ENCODE measurements at places on chromosomes 7 and 10. TPM values are rescaled to one million over a fixed set of nuclear protein-coding genes. Genes with fewer than 3 reads are reported as not detected.

DNA sequence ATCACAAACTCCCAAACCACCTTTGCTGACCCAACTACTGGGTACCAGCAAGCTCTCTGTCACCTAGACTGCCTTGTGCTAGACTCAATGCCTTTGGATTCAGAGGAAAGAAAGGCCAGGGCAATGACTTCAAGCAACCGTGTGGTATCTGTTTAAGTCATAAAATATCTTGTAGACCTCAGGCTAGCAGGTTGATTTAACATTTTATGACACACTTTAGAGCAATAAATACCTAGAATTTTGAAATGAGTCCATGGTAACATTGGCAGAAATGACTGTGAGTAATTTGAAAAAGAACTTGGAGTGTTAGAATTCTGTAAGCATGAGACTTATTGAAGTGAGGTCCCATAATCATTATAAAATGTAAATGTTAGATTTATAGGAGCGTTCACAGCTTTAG, 87.2 kb downstream of the TWIST1 start:
- no peak for DNase-seq

DNA sequence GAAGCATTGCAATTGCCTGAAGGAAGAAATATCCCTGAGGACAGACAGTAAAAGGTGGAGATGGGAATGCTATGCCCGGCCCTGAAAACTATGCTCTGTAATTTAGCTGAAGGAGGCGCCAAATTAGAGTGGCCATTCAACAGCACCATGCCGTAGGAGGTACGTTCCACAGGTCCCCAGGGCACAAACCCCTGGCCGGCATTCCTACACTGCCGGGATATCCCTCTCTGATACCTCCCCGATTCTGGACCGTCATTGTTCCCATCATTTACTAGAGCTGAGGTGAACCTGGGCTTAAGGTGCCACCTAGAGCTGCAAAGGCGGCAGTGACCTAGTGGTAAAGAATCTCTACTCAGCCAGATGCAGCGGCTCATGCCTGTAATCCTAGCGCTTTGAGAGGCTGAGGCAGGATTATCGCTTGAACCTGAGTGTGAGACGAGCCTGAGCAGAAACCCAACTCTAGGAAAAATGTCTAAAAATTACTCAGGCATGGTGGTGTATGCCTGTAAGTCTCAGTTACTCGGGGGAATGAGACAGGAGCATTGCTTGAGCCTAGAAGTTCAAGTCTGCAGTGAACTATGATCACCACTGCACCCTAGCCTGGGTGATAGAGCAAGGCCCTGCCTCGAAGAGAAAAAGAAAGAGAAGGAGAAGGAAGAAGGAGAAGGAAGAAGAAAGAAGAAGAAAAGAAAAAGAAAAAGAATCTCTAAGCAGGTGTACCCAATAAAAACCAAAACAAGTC, 53.0 kb upstream of the TNKS2 start:
- no peak for DNase-seq

The ZP3 gene
- total RNA-seq: not detected

DNA sequence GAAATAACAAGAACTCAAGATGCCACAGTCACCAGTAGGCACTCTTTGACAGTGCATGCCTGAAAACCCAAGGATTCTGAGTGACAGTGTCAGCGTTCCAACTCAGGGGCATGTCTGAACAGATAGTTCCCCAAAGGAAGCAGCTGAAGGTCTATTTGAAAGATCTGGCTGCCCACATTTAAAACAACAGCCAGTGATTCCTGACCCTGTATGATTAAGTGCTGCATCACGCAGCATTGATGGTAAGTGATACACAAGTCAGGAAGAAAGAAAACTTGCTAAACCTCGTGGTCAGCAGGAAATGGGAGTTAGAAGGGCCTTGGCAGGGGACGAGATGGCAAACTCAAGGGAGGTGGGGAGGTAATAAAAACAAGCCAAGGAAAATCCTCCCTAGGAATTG, 1013.1 kb downstream of the TYW1 start:
- DNase-seq: no peak

DNA sequence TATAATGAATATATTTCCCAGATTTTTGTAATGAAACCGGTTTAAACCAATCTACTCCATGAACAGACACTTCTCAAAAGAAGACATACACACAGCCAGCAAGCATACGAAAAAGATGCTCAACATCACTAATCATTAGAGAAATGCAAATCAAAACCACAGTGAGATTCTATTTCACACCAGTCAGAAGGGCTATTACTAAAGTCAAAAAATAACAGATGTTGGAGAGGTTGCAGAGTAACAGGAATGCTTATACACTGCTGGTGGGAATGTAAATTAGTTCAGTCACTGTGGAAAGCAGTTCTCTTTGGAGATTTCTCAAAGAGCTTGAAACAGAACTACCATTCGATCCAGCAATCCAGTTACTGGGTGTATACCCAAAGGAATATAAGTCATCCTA, 240.7 kb downstream of the TSPAN12 start:
- no peak for DNase-seq

- DNase-seq: no peak
Measured at GRCh38 chr10:30577048-30577447, 52.5 kb downstream of the LYZL2 start.

DNA sequence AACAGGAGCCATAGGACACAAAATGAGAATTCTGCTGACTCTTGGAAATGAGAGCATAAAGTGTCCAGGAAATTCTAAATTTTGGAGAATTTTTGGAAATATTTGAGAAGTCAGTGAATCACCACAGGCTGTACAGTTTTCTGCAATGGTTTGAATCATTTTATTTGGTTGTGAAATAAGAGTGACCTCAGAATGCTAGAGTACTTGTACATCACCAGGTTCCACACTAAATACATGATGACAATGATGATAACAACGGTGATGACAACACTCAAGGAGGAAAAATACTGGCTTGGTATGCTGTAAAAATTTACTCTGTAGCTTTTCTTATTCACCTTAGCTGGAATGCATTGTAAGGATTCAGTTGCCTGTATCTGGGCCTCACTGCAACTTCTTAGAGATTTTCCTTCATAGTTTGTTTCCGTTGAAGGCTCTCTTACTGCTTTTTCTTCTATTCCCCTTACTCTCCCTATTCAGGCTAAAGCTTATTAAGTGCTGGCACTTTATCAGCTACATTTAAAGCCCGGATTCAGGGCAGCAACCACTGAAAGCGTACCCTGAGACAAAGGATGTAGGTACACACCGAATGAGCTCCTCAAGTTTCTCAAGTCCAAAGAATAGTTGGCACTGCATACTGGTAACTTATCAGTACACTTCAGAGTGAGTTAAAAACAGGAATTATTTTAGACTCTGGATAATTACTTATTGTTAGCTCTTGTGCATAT, 30.2 kb upstream of the NME8 start:
- no peak for DNase-seq

DNA sequence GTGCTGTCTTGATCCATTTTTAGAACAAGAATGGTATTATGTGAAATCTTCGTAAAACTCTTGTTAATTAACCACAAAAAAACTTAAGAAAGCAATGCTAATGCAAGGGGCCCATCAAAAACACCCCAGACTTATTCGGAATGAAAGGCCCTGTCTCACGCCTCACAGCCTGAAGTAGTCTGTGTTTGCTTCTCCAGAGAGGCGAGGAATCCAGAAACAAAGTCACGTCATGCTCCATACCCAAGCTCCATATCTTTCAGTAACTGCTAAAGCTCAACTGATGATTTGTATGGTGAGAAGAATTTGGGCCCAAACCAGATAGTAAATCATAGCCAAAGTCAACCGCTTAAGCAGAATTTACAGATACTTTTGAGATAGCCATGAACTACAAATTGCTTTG, 155.4 kb downstream of the ATE1 start:
- no peak for DNase-seq

The GPR141 gene
- 0.40 TPM for total RNA-seq

The OR2A5 gene
- not detected for total RNA-seq

- no peak for DNase-seq
Measured at GRCh38 chr7:1244700-1245523, 12.2 kb downstream of the UNCX start.

DNA sequence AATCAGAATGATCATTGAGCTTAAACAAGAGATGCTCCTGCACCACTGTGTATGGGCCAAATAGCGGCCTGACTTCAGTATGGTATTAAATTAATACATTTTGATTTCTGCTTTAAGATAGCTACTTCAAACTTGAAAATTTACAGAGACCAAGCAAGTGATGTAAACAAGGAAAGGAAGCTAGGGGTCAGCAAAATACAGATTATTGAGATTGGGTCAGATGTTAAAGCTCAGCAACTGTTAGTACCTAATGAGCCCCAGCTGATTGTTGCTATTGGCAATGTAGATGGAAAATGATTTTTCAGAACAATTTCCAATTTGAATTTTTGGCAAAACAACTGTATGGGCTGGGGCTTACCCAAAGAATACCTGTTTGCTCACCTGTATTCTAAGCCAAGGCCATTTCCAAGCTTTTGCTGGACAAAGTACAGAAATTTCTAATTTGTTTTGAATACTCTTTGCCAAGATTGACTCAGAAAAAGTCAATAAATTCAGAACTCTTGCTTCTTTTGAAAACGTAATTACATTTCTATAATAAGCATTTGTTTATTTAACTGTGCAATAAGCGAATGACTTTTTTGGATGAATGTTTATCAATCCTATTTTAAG, 23.0 kb upstream of the DLD start:
- no peak for DNase-seq

GRCh38 chr7:90771281-90771680, 175.2 kb downstream of the CDK14 start:
- no peak for DNase-seq

DNA sequence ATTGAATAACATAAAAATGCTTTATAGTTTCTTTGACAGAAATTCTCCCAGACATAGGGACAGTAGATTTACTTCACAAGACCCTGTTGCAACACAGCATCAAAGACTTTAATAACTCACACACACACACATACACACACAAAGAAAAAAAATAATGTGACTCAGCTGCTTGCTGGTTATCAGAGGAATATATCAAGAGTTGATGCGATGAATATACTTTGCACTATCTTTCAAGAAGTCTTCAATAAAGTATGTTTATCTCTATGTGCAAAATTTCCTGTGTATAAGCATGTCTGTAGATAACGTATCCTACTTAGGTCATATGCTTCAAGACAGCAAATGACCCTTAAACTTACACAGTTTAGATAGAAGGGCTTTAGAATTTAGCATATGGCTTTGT, 243.1 kb downstream of the ARL4A start:
- no peak for DNase-seq

DNA sequence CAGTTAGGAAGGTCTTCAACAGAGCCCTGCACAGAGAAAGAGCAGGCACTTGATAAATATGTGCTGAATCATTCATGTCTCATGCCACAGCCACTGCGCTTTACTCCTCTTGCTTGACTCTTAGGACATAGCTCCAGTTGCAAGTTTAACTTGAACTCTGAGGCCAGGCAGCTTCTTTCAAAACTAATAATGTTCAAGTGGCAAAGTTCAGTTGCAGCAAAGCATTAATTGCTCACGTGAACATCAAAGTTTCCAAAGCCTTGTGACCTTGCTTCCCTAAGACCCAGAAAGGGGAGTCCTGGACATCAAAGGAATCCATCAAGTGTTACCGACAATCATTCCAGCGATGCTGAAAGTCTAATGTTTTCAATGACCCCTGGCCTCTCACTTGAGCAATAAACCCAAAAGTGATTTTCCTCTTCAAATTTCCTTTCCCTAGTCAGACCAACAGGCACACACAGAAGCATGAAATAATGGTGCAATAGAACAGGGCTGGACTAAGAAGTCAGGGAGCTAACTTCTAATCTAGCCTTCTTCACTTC, 21.8 kb upstream of the TECTB start:
- no peak for DNase-seq

The ZNF277 gene
- 16.3 TPM for total RNA-seq

The ARF5 gene
- total RNA-seq: 102 TPM

DNA sequence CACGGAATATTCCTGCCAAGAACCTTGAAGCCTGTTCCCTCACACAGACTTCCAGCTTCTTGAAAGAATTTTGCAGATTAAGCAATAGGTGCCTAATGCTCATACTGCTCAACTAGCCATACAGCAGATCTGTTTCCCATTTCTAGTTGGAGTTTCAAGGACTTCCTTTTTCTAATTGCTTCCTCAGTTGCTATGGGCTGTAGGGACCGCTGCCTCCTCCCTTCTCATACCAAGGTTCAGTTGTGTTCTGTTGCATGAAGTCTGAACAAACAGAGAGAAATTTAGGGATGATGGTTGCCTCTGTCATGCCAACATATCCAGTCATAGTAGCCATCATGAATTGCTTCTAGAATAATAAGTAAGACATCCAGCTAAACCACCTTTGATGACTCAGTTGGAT, 6.8 kb downstream of the ITGA8 start:
- no peak for DNase-seq

The ANKRD61 gene
- not detected for total RNA-seq
